ENCODE measurements at places on chromosomes 2 and 18.

DNA sequence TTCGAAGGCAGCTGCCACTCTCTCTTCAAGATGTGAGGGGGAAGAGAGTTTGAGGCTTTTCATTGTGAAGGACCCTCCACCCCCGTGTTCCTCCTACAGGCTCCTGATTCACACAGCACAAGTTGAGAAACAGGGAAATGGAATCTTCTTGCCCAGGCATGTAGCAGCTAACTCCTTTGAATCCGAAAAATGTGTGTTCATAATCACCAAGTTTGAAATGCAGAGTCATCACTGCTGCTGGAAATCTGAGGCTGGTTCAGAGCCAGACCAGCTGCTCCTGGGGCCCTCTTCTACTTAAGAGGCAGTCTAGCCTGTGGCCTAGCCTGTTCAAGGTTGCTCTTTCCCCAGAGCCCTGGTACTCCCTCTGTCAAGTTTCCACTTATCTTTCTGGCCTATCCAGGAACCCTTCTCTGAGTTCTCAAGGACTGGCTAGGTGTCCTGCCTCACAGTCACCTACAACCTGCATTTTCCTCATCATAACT, 166.4 kb downstream of the TMEM247 start:
- DNase-seq = peak; percentile 84

GRCh38 chr2:96909611-96910021, 39.7 kb upstream of the SEMA4C start:
- DNase-seq = no peak

GRCh38 chr2:236526455-236527158, 43.0 kb upstream of the ACKR3 start:
- DNase-seq = no peak

GRCh38 chr2:69764286-69765095, 22.6 kb downstream of the ANXA4 start:
- no peak for DNase-seq

DNA sequence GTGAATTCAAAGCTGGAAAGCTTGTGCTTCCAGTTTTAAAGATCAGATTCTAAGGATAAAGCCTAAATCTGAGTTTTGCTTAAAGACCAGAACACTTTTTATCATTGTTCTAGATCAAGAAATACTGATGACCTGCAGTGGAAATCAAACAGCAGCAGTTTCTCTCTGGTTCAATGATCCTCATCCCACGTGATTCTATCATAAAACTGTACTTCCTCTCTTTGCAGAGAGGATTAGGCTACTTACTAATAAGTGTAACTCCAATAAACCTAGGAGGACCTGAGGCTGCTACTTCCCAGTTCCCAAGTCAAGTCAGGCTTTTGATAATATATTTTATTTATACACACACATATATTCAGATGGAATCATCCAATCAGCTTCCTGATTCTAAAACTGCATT, 81.9 kb downstream of the TCF4 start:
- DNase-seq = no peak

DNA sequence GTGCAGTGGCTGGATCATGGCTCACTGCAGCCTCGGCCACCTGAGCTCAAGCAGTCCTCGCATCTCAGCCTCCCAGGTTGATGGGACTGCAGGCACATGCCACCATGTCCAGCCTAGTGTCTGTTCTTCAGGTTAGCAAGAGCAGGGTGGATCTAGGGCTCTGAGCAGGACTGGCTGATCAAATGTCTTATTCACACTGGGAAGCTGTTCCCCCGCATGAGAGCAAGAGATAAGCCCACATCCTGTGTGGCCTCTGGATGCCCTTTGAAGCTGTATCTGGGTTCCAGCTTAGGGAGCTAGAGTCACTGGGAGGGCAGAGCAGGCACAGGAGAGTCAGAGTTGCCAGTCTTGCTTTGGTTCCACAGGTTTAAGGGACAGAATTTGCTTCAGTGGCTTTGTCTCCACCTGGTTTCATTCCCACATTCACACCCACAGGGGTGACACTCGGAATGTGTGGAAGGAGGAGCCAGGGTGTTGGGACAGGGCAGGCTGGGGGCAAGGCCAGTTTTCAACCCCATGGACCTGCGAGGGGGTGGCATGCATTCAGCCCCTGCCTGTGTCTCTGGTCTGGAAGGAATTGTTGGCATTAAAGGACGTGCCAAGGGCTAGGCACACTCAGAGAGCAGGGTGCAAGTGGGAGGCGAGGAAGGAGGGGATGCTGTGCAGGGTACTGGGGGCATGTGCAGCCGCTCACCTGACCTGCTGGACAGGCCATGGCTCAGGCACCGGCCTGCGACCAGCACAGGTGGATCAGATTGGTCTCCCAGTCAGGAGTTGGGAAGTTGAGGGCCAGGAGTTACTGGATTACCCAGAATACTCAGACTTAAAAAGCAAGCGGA, 24.5 kb downstream of the PTPN18 start:
- no peak for DNase-seq

- no peak for DNase-seq
Measured at GRCh38 chr2:30492619-30493018, 45.6 kb downstream of the LCLAT1 start.

DNA sequence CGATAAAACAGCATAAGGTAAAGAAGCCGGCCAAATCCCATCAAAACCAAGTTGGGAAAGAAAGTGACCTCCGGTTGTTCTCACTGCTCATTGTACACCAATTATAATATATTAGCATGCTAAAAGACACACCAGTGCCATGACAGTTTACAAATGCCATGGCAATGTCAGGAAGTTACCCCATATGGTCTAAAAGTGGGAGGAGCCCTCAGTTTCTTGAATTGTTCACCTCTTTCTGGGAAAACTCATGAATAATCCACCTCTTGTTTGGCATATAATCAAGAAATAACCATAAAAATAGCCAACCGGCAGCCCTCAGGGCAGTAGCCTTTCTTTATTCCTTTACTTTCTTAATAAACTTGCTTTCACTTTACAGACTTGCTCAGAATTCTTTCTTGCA, 544.9 kb upstream of the SETBP1 start:
- DNase-seq = no peak

GRCh38 chr2:219099329-219099728, 38.6 kb upstream of the IHH start:
- no peak for DNase-seq
